HCEC 1CT (cell line): ENCODE measurements at places on chromosomes 7 and 10.
A peak's percentile ranks its signal among the peaks of the same experiment; 100 is the strongest.

GRCh38 chr10:118799777-118800176, 45.0 kb upstream of the CACUL1 start:
- DNase-seq, result peak; percentile 79

GRCh38 chr7:131219312-131220041, 108.2 kb upstream of the MKLN1 start:
- DNase-seq, result no peak

- DNase-seq, result no peak
Measured at GRCh38 chr10:62985807-62986600, 147.1 kb upstream of the NRBF2 start.

DNA sequence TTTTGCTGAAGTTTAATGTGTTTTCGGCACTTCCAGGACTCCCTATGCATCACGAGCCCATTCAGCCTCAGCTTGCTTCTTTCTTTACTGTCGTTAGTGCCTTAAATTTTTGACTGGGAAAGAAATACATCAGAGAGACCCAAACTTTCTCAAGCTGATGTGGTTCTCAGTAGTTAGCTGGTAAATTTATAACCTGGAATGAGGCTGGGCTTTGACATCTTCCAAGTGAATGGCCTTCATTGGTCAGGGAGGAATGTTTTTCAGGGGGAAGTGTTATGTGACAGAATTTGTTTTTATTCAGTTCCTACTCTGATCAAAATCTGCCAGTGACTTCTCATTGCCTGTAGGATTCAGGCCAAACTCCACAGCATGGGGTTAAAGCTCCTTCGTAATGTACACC, 296.9 kb downstream of the SORCS3 start:
- DNase-seq, result no peak

GRCh38 chr10:734481-734880, 45.0 kb upstream of the DIP2C start:
- no peak for DNase-seq

DNA sequence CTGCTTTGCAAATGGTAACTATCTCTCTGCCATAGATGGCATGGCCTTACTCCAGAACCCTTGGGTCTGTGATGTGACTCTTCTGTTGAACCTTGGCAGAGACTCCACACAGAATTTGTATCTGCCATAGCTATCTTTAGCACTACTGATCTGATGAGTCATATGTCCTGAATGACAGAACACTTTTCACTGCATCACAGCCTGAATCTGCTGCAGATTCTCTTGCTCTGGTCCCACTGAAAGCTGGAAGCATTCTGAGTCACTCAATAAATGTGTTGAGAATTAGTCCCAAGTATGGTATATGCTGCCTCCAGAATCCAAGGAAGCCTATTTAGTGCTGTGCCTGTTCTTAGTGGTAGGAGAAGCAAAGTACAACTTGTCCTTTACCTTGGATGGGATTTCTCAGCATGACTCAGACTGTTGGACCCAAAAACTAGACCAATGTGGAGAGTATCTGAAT, 39.5 kb upstream of the ANKRD1 start:
- peak; percentile 98 for DNase-seq

GRCh38 chr7:151408839-151409666, 785 bp downstream of the WDR86 start:
- no peak for DNase-seq

- DNase-seq, result no peak
Measured at GRCh38 chr7:106021151-106022067, 58.3 kb downstream of the CDHR3 start.

GRCh38 chr10:29131952-29132547, 156.8 kb upstream of the LYZL1 start:
- DNase-seq, result no peak
